Smooth muscle cell of the umbilical artery (primary cell): ENCODE measurements at places on chromosomes 6 and 20. TPM values are rescaled to one million over a fixed set of nuclear protein-coding genes. Genes with fewer than 3 reads are reported as not detected.

TMC2 gene
- total RNA-seq = not detected in 2 replicates

RTEL1 gene
- total RNA-seq = 7.1 and 14.3 TPM in 2 replicates

TTBK1 gene
- total RNA-seq = under 0.01 and 0.05 TPM in 2 replicates

COL9A3 gene
- total RNA-seq = 0.30 TPM in 1 of 2 replicates, not detected in the other

COL21A1 gene
- total RNA-seq = 0.05 and 0.30 TPM in 2 replicates

MYH7B gene
- 0.05 TPM in 1 of 2 replicates, not detected in the other for total RNA-seq

FAM83B gene
- 0.09 TPM in 1 of 2 replicates, not detected in the other for total RNA-seq

SLC35F1 gene
- not detected in 2 replicates for total RNA-seq

NKX2-2 gene
- total RNA-seq = not detected in 2 replicates

SLCO4A1 gene
- under 0.01 and 1.5 TPM in 2 replicates for total RNA-seq

C2 gene
- 0.42 and 0.89 TPM in 2 replicates for total RNA-seq
